M059J (cell line): ENCODE measurements at places on chromosomes 5 and 9.

DNA sequence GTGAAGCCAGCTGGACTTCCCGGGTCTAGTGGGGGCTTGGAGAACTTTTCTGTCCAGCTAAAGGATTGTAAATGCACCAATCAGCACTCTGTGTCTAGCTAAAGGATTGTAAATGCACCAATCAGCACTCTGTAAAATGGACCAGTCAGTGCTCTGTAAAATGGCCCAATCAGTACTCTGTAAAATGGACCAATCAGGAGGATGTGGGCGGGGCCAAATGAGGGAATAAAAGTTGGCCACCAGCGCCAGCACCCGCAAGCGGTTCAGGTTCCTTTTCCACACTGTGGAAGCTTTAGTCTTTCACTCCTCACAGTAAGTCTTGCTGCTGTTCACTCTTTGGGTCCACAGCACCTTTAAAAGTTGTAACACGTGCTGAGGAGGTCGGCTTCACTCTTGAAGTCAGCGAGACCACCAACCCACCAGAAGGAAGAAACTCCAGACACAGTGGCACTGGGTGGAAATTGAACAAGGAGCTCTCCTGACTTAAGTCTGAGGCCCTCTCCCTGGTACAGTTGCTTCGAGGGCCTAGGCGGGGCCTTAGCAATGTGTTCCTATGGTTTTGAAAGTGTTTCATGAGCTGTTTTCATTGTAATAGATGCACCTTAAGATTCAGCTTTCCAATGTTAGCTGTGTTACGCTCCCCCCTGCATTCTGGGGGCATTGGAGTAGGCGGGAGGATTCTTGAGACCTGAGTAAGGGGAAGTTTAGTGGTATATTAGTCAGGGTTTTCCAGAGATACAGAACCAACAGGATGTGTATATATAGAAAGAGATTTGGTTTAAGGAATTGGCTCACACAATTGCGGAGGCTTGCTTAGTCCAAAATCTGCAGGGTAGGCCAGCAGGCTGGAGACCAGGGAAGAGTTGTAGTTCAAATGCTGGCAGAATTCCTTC is 21.5 kb upstream of the MYO10 start:
- DNase-seq: peak; percentile 94

DNA sequence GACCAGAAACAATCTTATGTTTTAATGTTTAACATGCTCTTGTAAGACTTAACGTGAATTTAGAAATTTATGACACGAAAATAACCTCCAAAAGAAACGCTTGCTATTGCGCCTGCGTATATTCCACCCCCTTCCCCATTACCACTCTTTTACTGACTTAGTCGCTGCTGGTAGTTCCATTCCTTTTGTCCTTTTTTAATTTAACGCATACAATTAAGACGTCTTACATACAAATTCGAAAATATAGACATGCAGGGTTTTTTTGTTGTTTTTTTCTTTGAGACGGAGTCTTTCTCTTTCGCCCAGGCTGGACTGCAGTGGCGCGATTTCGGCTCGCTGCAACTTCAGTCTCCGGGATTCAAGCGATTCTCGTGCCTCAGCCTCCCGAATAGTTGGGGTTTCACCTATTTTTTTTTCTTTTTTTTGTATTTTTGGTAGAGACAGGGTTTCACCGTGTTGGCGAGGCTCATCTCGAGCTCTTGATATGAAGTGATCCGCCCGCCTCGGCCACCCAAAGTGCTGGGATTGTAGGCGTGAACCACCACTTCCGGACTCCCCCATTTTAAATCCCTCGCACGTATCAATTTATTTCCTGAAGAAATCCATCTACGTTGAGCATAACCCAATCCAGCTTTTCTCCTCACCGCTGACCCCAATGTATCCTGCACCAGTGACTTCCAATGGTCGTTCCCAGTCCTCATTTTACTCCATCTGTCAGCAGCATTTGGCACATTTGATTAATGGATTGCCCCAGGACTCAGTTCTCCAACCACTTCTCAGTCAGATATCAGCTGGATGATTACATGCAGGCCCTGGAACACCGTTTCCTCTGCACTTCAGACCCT is 684 bp upstream of the MED7 start:
- peak; percentile 36 for DNase-seq

GRCh38 chr9:124710766-124711165 is 60.3 kb downstream of the NR6A1 start:
- no peak for DNase-seq

DNA sequence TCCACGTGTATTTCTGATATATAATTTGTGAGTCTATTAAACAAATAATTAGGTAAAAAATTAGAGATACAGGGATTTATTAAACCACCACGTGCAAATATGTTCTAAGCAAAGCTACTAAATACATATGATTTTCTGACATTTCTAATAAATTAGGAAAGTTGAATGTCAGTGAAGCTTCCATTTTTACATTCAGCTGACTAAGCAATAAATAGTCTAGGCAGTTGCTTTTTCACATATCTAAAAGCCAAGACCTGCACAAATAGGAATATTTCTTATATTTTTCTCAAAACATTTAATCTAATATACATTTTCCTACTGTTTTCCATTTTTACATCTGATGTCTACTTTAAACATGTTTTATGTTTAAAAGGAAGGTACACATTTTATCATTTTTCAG is 322.6 kb upstream of the EFNA5 start:
- DNase-seq: no peak

GRCh38 chr9:136096505-136097001 is 1.5 kb upstream of the NACC2 start:
- DNase-seq: no peak

GRCh38 chr5:127562252-127562651 is 44.8 kb downstream of the PRRC1 start:
- peak; percentile 26 for DNase-seq

DNA sequence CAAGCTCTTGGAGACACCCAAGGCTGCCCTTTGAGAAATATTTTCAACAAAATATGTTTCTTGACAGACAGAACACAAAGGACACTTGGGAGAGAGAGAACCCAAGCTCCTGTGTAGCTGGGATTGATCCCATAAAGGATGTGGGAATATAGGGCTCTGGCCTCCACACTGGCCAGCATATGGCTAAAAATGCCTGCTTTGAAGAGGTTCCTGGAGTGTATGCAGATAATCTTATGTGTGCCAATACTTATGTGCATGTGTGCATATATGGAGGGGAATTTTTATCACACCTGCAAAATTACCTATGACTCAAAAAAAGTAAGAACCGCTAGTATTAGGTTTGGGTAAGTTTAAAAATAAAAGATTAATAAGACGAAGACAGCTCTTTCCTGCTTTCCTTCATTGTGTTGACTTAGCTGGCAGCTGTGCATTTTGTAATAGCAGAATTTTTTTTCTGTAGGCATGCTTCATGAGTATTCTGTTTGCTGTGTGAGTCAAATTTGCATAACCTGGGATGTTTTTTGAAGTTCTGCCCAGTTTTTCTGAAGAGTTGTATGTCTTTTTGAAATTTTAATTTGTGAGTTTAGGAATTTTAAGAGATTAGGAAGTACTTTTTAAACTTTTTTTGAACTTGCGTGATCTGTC is 42.6 kb downstream of the HACD4 start:
- no peak for DNase-seq

DNA sequence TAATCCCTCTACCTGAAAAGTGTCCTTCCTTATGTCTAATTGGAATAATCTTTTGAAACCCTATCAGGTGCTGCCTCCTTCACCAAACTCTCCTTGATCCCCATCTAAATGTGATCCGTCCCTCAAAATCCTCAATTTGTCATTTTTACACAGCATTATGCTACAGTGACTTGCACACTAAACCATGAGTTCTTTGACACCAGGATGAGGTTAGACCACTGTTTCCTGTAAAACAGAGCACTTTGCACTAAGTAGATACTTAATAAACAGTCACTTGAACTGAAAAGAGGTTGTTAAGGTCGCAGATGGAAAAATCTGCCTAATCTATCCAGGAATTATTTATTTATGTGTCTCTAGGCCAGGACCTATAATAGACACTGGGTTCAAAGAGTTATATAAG is 44.2 kb upstream of the TLX3 start:
- no peak for DNase-seq

DNA sequence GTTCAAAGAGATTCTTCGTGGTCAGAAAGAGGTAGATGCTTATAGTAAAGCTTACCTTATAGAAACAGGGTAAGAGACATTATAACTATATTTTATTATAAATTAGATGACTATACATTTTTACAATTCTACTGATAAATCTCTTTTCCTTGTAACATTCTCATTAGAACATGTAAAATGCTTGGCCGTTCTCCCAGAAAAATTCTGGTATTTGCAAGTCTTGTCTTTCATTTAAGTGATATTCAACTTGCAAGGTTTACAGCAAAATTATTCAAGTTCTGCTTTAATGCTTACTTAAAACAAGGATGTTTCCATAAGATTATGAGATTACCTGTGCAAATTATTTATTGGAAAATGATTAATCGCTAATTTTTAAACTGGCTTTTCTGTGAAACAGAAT is 41.3 kb upstream of the CDH18 start:
- no peak for DNase-seq

GRCh38 chr9:93177676-93178075 is 6.3 kb upstream of the WNK2 start:
- DNase-seq: no peak

GRCh38 chr9:94286116-94286515 is 27.0 kb downstream of the ZNF169 start:
- DNase-seq: no peak

DNA sequence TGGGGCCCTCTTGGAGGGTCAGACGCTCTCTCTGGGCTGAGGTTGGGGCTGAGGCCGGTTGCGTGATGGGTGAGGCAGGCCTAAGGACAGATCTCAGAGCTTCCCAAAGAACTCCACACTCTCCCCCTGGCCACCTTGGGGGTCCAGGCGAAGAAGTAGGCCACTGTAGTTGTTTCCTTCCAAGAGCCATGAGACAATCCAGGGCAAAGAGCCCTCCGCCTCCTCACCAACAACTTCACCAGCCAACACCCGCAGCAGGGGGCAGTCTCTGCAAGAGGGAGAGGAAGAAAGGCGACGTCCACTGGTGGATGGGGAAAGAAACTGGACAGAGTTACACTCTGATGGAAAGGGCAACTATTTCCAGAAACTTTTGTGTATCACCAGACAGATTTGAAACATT is 10.7 kb downstream of the SLC35A4 start:
- peak; percentile 58 for DNase-seq
